Muscle of arm (tissue), 14 donors: ENCODE measurements at places on chromosomes 2 and 18. TPM values are rescaled to one million over a fixed set of nuclear protein-coding genes. Genes with fewer than 3 reads are reported as not detected.

GRCh38 chr2:239858179-239858578, 167.0 kb downstream of the NDUFA10 start:
- DNase-seq, result no peak

The STAMBP gene
- 38.6 TPM for polyA plus RNA-seq

DNA sequence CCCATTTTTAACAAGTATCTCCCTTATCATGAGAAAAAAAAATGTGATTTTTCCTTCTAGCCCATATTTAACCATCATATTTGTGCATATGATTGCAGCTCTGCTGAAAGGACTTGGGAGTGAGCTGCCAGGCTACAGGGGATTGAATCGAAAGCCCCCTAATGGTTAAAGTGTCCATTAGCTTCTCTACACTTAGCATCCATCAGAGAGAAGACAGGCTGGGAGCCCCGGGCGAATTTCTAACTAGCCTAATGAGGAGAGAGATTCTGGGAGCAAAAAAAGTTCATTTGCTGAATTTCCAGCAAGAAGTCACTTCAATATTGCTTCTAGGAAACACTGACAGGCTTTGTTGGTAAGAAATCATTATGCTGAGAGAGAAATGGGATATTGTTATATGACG, 848.8 kb downstream of the TDRD15 start:
- DNase-seq, result no peak

GRCh38 chr2:75194184-75194868, 5.0 kb downstream of the TACR1 start:
- no peak for DNase-seq

DNA sequence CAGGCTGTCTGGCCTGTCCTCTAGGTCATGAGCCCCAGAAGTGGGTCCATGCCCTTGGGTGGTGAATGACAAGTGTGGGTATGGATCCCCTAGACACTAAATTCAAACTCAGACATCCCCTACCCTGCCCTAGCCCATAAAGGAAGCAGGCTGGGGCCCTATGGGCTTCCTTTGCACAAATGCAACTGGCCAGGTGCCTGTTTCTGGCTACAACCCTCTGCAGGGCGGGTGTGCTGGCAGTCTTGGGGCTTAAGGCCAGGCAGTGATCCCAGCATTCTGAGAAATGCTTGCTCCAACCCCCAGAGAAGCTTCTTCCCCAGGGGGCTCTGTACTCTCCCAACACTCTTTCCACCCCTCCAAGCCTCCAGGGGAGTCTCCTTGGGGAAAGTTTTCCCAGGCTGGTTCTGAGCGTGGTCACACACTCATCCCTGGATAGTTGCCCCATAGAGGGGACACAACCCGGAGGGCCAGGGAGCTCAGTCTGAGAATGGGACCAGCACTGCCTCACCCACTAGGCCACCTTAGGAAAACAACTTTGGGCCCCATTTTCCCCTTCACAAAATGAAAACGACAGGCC, 16.6 kb upstream of the ASPRV1 start:
- DNase-seq, result no peak

GRCh38 chr2:123915380-123915779, 109.7 kb upstream of the CNTNAP5 start:
- DNase-seq, result no peak

DNA sequence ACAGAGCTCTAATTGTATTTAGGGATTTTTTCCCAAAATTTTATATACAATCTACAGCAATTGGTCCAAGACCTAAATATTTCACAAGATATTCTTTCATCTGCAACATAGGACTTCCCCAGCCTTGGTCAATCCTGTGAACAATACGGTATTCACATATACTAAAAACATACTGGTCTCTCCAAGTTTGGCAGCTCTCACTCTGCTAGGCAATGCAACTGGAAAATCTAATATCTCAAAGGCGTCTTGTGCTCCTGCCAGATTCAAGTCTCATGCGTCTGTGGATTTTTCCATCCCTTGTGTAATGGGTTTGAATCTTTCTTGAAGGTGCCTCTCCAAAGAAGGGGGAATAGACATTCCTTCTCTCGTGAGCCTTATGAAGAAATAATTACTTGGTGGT, 27.4 kb upstream of the MBOAT2 start:
- peak; percentile 64 for DNase-seq

The SLC5A7 gene
- polyA plus RNA-seq, result 0.05 TPM

DNA sequence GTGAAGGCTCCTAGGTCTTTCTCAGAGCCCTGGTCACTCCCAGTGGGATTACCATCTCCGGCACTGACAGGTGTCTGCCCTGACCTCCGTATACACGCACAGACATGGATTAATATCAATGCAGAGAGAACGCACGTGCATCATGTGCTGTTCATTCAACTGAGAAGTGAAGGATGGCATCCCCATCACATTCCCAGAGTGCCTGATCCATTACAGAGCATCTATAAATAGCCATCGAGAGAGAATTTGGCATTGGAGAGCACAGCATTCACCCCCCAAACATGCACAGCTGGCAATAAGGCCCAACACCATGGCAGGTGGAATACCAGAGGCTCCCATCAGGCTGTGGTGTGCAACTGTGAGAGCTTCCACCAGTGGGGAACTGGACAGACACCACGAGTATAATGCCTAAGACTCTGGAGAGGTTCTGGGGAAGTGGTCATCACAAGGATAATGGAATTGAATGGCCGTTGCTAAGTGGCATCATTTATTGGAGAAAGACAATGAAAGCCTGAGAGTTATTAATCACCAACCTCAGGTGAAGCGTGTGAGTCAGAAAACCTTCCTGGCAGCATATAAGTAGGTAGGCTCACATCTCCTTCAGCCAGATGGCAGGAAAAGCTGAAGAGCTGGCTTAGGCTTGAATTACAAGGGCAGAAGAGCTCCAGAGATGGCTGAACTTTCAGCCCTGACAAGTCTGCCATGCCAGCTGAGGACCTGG, 244.5 kb upstream of the ID2 start:
- no peak for DNase-seq

The CSRNP3 gene
- polyA plus RNA-seq, result 15.4 TPM

DNA sequence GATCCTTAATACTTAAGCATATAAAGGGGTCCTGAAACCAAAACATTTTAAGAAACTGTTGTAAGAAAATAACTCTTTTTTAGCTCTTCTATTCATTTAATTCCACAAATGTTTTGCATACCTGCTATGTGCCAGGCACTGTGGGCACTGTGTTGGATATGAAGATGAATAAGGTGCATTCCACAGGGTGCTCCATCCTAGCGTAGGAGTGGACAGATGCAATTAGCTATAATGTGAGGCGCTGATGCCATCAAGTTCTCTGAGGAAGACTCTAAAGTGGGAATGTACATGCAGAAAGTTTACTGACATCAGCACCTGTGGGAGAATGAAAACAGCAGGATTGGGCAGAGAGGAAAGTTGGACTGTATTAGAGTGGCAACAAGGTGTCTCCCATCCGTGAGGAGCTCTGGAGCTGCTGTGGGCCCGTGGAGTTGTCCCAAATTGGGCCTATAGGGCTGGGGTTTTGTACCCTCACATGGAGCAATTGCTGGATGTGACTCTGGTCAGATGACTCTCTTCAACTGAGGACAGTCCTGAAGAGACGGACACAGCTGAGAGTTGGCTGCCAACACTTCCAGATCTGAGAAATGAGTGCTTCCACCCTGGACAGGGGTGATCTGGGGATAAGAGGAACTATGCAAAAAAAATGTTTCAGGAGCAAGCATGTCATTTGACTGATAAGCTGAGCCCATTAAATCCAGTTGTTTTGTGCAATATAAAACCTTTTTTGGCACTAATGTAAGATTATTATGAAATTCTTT, 22.3 kb downstream of the CD8A start:
- DNase-seq, result no peak

The COPS7B gene
- polyA plus RNA-seq, result 35.6 TPM

DNA sequence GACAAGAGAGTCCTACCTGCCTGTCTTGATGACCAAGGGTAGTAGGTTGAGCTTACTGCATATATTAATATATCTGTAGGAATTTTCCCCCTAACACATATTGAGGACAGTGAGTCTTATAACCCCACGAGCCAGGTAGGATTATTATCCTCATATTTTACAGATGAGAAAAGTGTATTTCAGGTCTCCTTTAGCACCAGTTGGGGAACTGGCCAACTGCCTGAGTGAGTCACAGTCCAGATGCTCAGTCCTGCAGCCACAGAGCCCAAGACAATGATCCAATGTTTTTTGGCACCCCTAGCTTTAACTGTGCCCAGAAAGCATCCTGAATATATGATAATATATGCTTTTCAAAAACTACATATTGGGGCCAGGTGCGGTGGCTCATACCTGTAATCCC, 30.8 kb upstream of the GLS start:
- DNase-seq, result no peak

- DNase-seq, result peak; percentile 27
Observed at GRCh38 chr2:69572641-69573040, 70.9 kb downstream of the AAK1 start.

The TRIM43 gene
- polyA plus RNA-seq, result not detected

GRCh38 chr2:200376513-200377354, 70.2 kb downstream of the SPATS2L start:
- no peak for DNase-seq

GRCh38 chr2:182893666-182894065, 27.2 kb upstream of the FRZB start:
- DNase-seq, result no peak
